ENCODE measurements at places on chromosomes 4 and X.
A peak's percentile ranks its signal among the peaks of the same experiment; 100 is the strongest.

GRCh38 chr4:62226082-62226481, 1026.0 kb downstream of the ADGRL3 start:
- DNase-seq: no peak

GRCh38 chrX:136620780-136621179, 27.2 kb upstream of the CD40LG start:
- DNase-seq: no peak

DNA sequence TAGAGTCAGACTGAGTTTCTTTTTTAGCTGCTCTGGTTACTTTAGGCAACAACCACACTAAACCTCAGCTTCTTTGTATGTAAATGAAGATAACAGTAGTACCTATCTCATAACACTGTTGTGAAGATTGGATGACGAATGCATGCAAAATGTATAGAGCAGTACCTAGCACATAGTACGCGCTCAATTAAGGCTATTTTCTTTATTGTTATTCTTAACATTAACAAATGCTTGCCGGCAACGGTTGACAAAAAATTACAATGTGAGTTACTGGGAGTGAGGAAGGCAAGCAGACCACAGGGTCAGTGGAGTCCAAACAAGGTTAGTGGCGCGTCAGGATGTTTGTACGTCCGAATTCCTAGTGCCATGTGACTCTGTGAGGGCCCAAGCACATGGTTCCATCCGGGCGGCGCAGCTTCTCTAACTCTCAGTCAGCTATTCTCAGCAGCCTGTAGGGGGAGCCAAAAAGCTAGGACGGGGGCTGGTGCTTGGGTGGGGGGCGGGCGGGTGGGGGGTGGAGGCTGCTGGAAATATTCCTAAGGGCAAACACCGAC, 821 bp upstream of the NALF2 start:
- DNase-seq: no peak

- DNase-seq: no peak
Observed at GRCh38 chr4:23001478-23001877, 308.7 kb downstream of the GBA3 start.

DNA sequence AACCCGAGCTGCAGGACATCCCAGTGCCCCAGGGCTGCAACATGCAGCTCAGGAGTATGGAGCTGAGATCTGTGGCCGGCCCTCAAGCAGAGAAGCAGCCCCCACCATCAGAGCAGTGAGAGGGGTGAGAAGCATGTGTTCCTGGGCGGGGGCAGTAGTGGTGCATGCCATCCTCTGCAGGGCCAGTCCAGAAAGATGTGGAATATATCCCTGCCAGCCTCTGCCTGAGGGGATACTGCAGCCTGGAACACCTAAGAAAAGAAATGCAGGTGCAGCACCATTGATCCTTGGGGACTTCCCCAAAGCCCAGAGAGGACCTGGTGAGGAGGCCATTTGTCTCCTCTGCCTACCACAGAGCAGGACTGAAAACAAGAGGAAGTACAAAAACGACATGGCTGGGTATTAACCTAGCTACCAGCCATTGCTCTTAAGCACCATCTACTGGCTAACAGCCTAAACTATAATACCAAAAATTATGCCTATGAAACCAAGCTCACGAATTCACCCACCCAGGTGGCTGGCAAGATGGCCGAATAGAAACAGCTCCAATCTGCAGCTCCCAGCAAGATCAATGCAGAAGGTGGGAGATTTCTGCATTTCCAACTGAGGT, 158.8 kb downstream of the ADGRA3 start:
- DNase-seq: no peak

DNA sequence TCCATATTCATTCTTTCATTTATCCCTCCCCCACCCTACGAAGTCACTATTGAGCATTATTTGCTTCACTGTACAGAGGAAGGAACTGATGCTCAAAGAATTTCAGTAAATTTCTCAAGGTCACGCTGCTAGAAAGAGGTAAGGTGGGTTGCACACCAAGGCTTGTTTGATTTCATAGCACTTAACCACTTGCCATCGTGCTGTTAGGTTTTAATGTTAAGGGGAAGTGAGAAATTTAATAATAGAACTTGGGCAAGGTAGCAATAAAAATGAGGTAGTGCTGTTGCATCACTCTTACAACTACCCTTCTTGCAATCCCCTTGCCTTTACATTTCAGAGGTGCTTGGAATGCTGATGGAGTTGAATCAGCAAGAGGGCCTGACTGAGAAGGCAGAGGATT, 343.1 kb downstream of the MID1IP1 start:
- DNase-seq: peak; percentile 32

GRCh38 chrX:3393581-3394111, 47.2 kb upstream of the MXRA5 start:
- no peak for DNase-seq

DNA sequence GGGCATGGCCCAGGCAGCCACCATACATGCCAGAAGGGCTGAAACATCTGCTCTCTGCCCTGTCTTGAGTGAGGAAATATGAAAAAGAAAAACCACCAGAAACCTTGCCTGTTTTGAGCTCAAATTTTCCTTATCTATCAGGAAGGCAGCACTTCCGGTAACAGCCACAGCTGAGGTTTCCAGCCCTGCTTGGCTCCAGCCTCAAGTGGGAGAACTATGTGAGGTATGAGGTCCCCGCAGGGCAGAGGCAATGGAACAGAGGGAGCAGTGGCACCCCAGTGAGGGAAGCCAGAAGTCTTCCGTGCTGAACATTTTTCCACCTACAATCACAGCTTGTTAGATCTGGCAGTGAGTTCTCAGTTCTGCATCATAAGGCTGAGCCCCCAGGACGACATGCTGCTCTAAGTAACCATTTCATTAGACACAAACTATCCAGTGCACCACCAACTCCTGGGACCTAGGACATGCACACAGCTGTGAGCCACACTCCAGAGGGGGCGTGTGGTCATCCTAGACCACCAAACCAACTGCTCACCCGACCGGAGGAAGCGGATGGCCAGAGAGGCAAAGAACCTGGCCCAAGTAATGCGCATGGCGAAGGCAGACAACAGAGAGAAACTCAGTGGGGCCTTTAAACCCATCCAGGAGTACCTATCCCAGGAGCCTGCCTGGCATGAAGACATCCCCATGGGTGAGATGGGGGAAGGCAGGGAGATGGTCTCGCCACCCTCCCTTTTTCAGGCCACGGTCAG, 22.6 kb downstream of the WDR1 start:
- DNase-seq: no peak

DNA sequence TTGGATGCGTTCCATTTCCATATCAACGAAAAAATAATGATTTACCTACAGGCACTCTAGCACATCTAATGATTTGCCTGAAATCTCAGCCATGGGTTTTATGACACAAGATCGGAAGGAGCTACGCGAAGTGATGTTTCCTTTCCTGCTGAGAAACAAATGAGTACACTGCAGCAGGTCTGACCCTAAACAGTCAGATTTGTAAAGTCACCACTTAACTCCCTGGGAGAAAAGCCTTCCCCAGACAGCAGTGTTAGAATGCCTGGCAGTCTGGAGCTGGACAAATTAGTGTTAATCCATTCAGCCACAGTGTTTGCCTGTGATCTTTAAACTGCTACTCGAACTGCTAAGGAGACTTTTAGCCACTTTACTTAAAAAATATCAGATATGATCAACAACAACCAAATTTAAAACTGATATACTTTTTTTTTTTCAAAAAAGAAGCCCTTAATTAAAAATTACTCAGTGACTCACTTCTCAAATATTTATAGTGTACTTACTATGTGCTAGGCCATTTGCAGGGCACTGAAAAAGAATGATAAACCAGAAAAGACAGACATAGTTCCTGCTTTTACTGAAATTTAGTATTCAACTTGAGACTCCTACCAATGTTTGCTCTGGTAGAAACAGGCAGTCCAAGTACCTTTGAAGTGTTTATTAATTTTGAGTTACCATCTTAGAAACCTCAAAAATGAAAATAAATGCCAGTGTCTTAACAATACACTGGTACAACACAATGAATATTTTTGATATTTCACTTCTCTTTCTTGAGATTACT, 104.5 kb downstream of the SHISA3 start:
- DNase-seq: no peak

GRCh38 chr4:78596111-78596742, 44.7 kb downstream of the ANXA3 start:
- DNase-seq: no peak

DNA sequence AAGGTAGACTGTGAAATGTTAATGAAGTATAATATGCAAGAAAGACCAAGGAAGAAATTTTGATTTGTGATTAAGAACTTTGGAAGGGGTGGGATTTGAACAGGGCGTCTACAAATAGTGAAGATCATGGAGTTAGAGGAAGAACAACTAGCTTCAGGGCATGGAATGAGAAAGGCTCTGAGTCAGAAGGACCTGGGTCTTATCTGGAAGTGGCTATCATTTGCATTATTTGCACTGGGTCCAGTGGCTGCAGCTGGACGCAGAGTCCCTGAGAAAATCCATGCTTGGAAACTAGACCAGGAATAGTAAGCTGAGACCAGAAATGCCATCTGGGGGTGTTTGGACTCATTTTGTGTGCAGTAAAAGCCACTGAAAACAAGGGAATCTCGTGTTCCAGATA, 4.3 kb upstream of the LIMCH1 start:
- DNase-seq: no peak

GRCh38 chr4:71338846-71339593, at the start of gene SLC4A4:
Gene SLC4A4 (plus strand): TSS chr4:71339020.
- DNase-seq: no peak

DNA sequence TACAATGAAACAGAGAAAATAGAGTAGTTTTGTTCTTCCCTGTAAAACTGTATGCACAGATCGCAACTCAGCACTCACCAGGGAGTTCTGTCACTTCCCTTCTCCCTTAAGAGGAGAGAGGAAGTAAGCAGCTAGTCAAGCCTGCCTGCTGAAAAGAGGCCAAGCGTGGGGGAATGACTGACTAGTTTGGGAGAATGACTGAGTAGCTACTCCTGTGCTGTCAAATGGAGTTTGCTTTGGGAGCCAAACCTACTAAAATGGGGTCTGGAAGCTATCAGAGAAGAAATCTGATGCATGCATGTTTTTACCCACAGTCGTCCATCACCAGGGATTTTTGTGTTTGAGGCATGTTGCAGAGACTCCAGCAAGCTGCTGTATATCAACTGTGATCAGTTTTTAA, 54.6 kb upstream of the LHFPL1 start:
- no peak for DNase-seq

DNA sequence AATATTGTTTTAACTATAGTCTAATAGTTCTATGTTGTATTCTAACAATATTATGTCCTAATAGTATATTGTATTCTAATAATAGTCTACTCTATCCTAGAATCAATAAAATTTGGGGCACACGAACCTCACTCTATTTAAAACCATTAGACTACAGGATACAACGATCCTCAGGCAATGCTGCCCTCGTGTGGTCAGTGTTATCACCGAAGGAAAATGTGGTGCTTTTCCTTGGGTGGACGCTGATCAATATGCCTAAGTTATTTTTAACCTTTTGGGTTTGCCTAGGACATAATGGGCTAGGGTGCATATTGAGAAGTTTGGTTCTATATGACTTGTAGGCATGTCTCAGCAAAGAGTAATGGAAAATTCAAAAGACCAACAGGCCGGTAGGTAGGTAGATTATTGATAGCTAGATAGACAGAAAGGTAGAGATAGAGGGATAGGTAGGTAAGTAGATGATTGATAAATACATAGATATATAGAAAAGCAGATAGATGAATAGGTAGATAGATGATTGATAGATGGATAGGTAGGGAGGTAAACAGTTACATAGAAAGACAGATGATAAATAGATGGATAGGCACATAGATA, 75.1 kb downstream of the PRKX start:
- no peak for DNase-seq

DNA sequence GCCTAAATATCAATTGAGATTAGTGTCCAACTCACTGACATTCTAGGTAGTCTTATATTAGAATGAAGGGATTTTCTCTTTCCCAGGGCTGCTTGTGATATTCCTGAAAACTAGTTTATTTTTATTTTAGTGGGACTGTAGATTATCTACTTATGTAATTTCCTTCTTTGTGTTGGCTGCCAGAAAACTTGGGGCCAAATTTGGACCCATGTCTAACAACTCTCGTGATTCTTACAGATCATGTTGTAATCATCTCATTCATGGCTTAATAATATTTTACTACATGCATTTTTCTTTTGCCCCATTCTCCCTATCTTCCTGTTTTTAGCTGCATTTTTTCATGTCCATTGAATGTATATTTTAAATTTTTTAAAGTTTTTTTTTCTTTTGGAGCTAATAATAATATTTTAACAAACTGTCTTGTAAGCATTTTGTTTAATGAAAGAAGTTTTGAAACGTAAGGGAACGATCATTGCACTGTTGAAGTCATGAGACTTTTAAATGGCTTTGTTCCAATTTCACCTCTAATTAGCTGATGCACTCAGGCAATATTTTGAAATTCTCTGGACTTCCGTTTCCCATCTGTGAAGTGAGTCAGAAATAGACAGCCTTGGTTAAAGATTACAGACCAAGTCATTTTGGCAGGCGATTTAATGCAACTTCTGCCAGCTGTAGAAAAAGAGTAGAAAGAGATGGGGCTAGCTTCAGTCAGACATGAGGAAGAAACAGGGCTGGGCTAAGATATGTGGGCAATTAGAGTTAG, 14.3 kb upstream of the TDO2 start:
- DNase-seq: no peak

- no peak for DNase-seq
Observed at GRCh38 chr4:140769209-140769608, 13.0 kb upstream of the TBC1D9 start.

DNA sequence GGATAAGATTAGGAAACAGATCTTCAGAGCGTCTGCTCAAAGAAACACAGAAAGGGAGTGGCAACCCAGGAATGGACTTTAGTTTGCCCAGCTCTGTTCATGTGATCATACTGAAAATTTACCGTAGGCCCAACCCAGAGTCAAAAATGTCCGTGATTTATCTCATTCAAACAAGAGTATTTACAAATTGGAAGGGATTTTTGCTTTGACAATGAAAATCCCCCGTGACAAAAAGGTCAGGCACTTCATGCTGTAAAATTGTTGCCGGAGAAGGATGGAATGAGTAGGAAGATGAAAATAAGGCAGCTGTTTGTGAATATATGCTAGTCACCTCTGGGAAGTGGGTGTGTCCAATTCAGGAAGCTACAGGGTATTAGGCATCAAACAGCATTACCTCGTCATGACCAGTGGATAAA, 1.2 kb downstream of the SULT1B1 start:
- DNase-seq: no peak

- no peak for DNase-seq
Observed at GRCh38 chr4:139229534-139230039, 50.4 kb downstream of the MGARP start.

GRCh38 chrX:154046940-154047610, 27.4 kb upstream of the IRAK1 start:
- no peak for DNase-seq

DNA sequence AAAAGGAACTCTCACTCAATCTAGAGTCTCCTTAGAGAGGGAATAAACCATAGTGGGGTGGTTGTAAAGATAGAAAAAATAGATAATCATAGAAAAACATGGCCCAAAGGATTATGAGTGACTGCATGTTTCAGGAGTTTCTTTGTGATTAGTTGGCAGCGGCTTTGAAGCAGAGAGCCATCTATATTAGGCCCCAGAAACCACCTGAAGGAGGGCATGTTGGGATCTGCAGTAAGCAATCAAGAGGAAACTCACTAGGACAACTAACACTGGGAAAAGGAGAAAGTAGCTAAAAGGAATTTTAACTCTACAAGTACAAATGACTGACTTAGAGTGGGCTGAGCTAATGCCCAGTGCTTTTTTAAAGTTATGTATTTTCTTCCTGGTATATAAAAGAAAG, 269.2 kb upstream of the NRK start:
- no peak for DNase-seq

GRCh38 chrX:35445912-35446311, 352.2 kb upstream of the MAGEB16 start:
- no peak for DNase-seq

GRCh38 chr4:73705721-73706120, 34.6 kb upstream of the CXCL8 start:
- DNase-seq: no peak

- DNase-seq: no peak
Observed at GRCh38 chr4:80185787-80186548, 11.3 kb upstream of the PRDM8 start.

Data from memory B cell (primary cell).